ENCODE measurements at places on chromosomes 2 and 18.
A peak's percentile ranks its signal among the peaks of the same experiment; 100 is the strongest.

DNA sequence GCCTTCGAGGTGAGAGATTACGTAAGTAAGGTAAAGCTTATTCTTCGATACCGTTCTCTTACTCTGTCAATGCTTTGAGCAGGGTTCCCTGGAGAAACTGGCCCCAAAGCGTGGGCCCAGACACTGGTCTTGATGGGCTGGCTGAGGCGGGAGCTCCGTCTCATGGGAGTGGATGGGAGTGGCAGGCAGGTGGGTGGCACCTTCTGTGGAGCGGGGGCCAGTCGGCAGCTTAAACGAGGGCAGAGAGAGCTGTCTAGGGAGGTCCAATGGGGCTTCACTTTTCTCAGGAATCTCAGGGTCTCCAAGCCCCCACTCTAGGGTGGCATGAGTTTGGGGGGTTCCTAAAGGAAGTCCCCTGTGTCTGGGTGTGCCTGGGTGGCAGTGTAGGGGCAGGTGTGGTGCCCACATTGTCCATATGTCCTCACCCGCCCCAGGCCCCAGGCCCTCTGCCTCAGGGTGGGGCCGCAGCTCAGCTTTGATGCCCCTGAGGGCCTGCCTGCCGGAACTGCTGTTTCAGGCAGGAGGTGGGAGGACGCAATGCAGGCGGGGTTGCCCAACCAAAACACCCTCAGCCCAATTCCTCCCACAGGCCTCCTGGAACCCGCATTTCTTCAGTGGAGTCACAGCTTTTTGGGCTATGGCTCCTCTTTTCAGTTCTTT, 32.5 kb upstream of the FOSL2 start:
- DNase-seq: no peak

- no peak for DNase-seq
These were observed 201.7 kb downstream of the MYO1B start for GRCh38 chr2:191446910-191447309.

- peak; percentile 86 for DNase-seq
These were observed 262.4 kb downstream of the NBAS start for GRCh38 chr2:15298770-15299169.

DNA sequence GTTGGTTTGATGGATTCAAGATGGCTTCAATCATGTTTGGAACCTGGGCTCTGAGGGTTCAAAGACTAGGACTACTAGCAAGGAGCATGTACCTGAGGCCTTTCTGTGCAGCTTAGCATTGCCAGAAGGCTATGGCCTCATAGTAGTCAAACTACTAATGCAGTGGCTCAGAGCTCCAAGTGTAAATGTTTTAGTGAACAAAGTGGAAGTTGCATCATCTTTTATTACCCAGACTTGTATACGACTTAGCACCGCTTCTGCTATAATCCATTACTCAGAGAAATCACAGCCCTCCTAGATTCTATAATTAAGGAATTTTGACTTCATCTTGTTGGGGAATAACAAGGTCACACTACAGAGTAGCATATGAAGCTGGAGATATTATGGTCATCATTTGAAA, 210.5 kb downstream of the ERBB4 start:
- no peak for DNase-seq

- no peak for DNase-seq
These were observed 131.0 kb upstream of the CHAC2 start for GRCh38 chr2:53636596-53636995.

DNA sequence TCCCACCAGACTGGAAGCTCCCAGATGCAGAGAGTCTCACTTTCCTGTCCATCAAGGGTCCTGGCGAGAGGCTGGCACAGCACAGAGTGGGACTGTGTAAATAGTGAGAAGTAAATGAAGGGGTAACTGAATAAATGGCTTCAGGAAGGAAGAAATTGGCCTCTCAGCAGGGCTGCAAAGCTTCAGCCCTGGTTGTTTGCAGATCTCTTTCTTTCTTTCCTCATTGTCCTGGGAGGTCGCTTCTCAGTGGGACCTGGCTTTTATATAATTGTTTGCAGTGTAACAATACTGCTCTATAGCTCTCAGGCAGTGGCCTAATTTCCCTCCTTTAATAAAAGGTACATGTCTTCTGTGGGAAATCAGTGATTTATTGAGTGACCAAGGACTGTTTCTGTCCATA, 74.9 kb upstream of the GPR45 start:
- no peak for DNase-seq

- no peak for DNase-seq
These were observed 1293.1 kb upstream of the SLC39A10 start for GRCh38 chr2:194363878-194364277.

DNA sequence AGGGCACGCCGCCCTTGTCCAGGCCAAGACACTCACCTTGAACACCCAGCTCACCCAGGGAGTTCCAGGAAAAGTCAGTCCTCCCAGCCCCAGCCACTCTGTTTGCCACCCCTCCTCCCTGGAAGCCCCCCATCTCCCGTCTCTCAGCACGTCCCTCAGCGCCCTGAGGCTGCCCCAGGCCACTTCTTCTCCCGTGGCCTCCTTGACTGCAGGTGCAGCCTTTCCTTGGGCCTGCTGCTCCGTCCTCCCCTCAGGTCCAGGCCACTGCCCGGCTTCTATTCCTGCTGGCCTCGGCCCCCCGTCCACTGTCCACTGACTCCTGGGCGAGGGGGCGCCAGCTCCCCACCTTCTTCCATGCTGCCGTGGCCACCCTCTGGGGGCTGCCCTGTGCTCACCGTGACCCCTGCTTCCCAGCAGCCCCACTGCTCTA, 239.1 kb downstream of the HDAC4 start:
- DNase-seq: peak; percentile 34

- DNase-seq: no peak
These were observed 63.7 kb upstream of the TFPI start for GRCh38 chr2:187617905-187618304.

DNA sequence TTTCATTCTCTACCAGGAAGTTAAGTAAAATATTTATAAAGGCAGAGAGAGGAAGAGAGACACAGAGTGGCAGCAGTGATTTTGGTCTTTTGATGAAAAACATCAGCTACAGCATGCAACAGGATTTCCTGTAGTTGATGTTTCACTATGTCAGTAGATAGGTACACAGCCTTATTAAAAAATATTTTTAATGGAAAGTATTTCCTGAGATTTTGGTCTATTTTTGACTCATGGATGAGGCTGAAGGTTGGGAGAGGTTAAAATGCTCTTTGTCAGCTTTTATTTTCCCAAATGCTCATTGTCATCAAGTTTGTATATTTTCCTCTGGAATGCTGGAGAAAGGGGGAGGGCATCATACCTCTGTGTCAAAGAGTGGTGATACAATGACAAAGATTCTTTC, 1112.5 kb downstream of the CBLN2 start:
- DNase-seq: no peak

DNA sequence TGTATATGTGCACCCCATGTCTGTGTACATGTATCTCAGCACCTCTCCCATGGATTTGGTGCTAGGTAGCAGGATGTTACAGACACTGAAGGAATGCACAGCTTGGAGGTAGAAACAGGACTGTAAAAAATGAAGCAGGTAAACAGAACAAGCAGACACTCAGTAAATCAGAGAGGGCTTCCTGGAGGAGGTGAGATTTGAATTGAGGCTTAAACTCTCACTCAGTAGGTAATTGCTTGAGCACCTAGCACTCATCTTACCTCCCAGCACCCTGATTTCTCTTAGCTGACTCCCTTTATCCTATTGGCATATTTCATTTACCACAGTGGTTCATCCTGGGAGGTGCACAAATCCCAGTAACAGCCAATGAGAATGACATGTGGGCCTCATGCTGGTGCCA, 537.9 kb upstream of the RAB6C start:
- DNase-seq: no peak

DNA sequence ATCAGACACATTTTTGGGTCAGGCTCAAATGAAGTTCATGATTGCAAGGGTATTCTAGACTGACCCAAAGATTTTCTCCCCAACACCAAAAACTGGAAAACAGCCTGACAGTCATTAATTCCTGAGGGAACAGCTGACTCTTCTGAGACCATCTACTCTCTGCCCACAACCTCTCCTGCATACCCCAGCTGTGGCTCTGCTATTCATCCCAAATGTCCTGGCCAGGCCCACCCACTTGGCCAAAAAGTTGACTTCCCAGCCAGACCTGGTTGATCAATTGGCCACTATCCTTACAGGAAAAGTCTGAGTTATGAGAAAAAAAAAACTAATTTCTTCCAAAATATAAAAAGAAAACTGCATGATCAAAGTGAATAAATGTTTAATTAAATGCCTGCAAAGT, 103.8 kb upstream of the ST3GAL5 start:
- no peak for DNase-seq

GRCh38 chr18:63508596-63508995, 31.8 kb downstream of the SERPINB5 start:
- DNase-seq: no peak

- no peak for DNase-seq
These were observed 334.4 kb upstream of the SALL3 start for GRCh38 chr18:78645216-78645615.

DNA sequence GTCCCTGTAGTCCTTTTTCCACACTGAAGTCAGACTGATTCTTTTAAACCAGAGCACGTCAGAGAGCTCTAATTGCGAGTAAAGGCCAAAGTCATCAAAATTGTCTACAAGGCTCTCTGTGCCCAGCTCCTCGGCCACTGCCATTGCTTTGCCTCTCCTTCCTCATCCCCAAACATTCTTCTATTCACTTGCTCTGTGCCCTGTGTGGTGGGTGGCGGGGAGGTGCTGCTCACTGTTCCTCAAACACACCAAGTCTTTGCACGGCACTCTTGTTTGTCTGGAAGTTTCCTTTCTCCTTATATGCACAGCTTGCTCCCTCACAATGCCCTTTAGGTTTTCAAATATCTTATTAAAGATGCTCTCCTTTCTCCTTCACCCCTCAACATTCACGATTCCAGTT, 100.1 kb upstream of the FSHR start:
- DNase-seq: no peak

- DNase-seq: no peak
These were observed 239.2 kb upstream of the DOK6 start for GRCh38 chr18:69161383-69162028.

DNA sequence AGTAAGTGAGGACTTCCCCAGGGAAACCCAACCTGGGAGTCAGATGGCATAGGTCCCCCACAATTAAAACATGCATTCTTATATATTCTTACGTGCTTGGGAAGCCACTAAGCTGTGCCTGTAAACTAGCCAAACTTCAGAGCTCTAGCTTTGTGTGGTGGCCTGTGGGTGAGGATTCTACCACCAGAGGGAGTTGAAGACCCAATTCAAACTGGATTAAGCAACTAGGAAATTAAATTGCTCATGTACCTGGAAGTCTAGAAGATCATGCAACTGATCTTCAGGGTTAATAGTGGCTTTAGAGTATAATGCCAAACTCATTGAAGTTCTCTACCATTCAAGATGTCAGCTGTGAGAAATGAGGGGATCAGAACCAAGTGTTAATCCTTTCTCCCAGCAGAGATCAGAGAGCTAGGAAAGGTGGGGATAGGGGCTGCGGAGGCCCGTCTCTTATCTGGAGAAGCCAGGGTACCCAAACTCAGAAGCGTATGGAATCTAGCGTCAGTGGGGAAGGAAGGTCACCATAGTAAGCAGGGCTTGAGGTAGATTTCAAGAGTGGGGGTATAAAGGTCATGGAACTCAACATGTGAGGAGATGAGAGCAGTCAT, 53.2 kb upstream of the CCDC85A start:
- no peak for DNase-seq

DNA sequence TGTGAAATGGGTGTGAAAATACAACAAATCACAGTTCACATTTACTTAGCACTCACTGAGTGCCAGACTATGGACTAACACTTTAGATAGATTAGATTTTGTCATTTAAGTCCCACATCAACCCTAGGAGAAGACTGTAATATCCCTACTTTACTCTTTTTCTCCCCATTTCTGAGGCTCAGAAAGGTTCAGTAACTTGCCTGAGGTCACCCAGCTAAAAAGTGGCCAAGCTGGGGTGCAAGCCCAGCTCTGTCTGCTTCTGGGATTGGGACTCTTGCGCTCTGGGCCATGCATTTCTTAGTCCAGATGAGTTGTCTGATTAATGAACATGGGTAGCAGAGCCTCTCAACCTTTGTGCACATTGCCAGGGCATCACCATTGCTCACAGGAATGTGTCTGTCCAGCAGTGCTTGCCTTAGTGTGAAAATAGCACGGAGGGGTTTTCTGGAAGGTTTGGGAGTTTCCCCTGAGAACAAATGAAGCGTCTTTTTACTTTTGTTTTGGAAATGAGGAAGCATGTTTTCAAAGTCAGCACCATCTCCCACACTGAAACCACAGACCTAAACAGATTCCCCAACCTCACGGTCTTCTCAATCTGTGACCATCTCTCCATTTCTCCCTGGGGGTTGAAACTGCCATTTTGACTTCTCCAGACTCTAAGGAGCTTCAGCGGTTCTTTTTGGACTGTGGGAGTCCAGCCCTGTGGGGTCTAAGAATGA, 31.9 kb downstream of the NRP2 start:
- DNase-seq: no peak

DNA sequence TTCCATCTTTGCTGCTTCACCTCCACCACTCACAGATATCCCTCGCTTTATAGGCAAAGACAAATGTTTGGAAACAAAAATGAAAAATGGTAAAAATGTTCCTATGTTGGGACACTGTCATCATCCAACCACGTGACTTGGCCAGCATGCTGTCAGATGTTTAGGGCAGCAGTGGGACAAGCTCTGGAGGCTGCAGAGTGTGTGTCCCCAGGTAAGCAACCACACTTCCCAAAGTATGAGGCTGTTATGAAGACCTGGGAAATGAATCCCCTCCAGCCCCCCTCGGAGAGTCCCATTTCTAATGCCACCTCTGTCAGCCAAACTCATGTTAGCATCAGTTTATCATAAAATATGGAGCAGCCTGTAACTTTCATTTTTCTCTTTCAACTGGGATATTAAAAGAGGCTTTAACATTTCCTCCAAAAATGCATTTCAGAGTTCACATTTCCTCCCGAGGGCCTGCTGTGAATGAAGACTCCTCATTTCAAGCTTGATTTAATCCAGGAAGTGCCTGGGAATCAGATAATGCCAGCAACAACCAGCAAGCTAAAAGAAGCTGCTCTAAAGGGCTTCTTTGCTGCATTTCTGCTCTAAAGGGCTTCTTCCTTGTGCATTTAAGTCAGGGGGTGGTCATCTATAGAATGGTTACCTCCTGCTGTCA, 66.2 kb downstream of the APOB start:
- peak; percentile 50 for DNase-seq

GRCh38 chr2:221546505-221547225, 25.4 kb downstream of the EPHA4 start:
- no peak for DNase-seq

- no peak for DNase-seq
These were observed 32.0 kb downstream of the CTAGE1 start for GRCh38 chr18:22385718-22386117.

DNA sequence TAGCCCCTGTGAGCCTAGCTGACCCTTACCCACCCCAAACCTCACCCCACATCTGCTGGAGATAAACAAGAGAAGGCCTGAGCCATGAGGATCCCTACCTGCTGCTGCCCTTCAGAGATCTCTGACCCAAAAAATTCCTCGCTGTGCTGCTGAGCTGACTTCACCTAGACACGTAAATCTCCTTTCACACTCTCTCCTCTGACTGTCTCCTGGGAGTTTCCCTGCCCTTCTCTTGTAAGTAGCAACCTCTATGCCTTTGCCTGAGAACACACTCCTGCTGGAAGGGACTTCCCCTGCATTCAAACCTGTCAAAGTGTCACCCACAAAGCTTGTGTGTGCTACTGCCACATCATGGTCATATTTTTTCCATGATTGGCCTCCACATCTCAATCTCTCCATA, 134.2 kb upstream of the NOL4 start:
- DNase-seq: no peak

- DNase-seq: no peak
These were observed 67.8 kb downstream of the SS18 start for GRCh38 chr18:26022585-26022984.

Data from sigmoid colon (tissue), 7 donors.